Jurkat, Clone E6-1 (cell line): ENCODE measurements at places on chromosomes 5 and 9.

GRCh38 chr5:128408622-128409021 lies 129.4 kb downstream of the FBN2 start:
- DNase-seq = no peak

- peak; percentile 55 for DNase-seq
Observed at GRCh38 chr5:126852091-126852571, 75.2 kb downstream of the LMNB1 start.

DNA sequence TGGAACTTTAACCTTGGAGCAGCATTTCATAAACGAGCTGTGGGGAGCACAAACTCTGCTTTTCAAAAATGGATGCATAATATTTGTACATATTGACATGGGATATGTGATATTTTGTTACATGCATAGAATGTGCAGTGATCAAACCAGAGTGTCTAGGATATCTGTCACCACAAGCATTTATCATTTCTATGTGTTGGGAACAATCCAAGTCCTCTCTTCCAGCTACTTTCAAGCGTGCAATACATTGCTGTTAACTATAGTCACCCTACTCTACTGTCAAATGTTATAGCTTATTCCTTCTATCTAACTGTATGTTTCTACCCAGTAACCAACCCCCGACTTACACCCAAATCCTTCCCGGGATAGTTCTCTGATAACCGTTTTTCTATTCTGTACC lies 15.0 kb upstream of the C5orf58 start:
- DNase-seq = no peak

- DNase-seq = no peak
Observed at GRCh38 chr5:37701868-37702267, 138.0 kb downstream of the GDNF start.

- DNase-seq = no peak
Observed at GRCh38 chr5:129461711-129462332, 1.7 kb downstream of the ADAMTS19 start.

GRCh38 chr9:99513441-99514112 lies 291.5 kb downstream of the SEC61B start:
- no peak for DNase-seq

DNA sequence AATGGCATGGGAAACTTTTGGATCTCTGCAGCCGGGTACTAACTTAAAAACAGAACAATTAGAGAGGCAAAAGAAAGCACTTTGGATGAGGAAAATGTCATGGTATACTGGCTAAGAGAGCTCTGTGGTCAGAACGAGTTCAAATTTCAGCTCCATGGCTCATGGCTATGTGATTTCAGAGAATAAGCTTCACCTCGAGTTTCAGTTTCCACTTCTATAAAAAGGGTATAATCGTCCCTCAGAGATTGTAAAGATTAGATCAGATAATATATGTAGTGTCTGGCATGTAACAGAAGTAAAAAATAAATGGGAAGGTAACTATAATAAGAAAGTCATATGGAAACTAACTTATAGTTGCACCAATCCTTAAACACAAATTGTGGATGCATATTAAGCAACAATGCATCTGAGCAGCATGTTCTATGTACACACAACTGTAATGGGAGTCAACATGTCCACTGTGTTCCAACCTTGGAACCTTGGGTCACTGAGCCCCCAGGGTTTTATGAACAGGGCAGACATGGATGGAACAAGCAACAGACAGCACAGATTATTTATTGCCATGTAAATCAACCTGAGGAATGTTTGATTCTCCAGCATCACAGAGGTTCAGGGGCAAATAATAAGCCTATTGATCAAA lies 145.4 kb downstream of the MAPKAP1 start:
- no peak for DNase-seq

GRCh38 chr5:143428155-143428554 lies 24.7 kb upstream of the NR3C1 start:
- DNase-seq = no peak

- DNase-seq = no peak
Observed at GRCh38 chr9:108282872-108283271, 572.9 kb downstream of the ACTL7B start.

DNA sequence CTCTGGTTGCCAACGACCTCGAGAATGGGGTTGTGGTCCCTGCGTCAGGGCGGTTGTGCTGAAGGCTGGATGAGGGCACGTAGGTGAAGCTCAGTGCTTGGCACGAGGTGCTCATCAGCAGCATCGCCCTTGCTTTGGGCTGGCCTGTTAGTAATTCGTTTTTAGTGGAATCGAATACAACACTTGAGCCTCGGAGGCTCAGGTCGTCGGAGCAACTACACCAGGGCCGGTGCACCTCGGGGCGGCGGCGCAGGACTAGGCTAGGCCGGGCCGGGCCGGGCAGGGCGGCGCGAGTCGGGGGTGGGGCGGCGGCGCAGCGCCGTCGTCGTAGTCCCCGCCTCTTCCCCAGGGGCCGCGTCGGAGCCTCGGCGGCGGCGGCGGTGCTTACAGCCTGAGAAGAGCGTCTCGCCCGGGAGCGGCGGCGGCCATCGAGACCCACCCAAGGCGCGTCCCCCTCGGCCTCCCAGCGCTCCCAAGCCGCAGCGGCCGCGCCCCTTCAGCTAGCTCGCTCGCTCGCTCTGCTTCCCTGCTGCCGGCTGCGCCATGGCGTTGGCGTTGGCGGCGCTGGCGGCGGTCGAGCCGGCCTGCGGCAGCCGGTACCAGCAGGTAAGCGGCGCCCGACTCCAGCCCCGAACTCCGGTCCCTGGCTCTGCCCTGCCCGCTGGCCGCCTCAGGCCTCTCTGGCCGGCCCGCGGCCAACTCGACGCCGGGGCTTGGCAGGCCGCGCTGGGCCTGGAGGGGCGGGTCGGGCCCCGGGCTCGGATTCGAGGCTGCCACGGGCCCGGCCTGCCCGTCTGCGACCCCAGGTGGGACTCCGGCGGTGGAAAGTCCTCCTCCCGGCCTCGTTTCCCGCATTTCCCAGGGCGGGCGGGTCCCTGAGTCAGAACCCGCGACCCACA lies at the start of gene NDFIP1:
Gene NDFIP1, plus strand, starts transcription at position 348 of the 899 bp plus-strand sequence. Its CDS starts 196 bp downstream, at position 544.
- DNase-seq = peak; percentile 45

DNA sequence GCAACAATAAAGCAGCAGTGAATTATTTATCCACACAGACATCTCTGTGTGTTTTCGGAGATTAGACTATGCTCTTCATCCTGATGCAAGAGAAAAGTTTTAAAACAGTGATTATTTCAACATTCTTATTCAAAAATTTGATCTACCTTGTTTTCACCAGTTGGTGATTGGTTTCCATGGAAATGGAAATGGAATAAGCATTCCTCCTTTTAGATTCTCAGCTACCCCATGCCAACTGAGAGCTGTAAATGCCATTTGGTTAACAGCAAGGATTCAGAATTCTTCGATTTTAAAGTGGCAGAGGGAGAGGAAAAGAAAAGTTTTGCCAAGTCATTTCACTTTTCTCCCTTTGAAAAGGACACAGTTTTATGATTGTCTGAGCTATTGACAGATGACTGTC lies 154.7 kb downstream of the PCSK5 start:
- no peak for DNase-seq

- no peak for DNase-seq
Observed at GRCh38 chr5:136080483-136081216, 51.9 kb downstream of the TGFBI start.

- peak; percentile 62 for DNase-seq
Observed at GRCh38 chr9:105269593-105269992, 25.1 kb downstream of the SLC44A1 start.

GRCh38 chr5:28576022-28576421 lies 1537.6 kb upstream of the CDH9 start:
- peak; percentile 20 for DNase-seq

- no peak for DNase-seq
Observed at GRCh38 chr9:110128664-110129329, 79.2 kb downstream of the C9orf152 start.

DNA sequence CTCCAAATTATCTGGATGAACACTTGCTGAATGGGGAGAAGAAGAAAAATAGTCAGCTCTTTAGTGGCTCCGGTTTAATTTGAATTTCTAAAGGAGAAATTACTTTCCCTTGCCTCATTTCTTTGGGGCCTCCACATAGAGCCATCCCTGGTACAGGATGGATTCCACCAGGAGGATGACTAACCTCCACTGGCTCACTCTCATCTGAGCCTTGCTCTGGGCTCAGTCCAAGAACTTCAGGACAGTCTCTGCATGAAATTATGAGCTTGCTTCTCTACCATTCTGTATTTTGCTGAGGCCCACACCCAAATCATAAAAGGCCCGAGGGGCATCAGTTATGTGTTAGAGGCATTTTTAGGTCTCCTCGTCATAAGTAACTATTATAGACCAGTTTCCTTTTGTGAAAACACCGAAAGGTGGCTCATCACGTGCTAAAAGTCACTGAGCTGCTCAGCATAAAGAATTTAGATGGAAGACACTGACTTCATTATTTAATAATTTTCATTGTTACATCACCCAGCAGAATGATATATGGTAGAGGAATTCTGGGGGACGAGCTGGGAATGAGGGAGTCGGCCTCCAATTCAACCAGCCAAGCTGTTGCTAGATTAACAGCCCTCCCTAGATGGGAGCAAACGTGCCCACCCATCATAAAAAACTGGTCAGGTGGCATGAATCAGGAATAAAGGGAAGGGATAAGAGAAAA lies 222.1 kb downstream of the TARS1 start:
- DNase-seq = no peak

- DNase-seq = no peak
Observed at GRCh38 chr5:17169507-17169906, 47.9 kb upstream of the BASP1 start.

- no peak for DNase-seq
Observed at GRCh38 chr5:30001826-30002225, 1191.7 kb upstream of the CDH6 start.
